ENCODE measurements at places on chromosomes 12 and 14. TPM values are rescaled to one million over a fixed set of nuclear protein-coding genes. Genes with fewer than 3 reads are reported as not detected.
A peak's percentile ranks its signal among the peaks of the same experiment; 100 is the strongest.

DNA sequence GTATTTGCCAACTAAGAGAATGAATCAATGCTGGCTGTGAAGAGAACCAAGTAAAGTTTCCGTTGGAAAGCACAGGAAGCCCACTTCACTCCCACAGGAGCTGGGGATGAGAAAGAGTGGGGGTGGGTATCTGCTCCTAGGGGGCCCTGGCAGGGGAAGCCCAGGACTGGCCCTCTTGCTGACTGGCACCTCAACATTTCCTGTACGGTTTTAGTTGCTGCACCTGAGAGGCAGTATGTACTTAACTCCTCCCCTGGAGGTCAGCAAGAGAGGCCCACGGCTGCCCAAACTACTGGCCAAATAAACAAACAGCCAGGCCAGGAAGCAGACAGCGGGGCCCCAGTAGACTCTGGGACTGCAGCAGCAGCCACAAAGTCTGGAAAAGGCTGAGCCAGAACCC lies 33.8 kb upstream of the VWF start:
- DNase-seq: no peak

GRCh38 chr12:69497308-69498026 lies 27.3 kb downstream of the FRS2 start:
- peak; percentile 20 for DNase-seq

DNA sequence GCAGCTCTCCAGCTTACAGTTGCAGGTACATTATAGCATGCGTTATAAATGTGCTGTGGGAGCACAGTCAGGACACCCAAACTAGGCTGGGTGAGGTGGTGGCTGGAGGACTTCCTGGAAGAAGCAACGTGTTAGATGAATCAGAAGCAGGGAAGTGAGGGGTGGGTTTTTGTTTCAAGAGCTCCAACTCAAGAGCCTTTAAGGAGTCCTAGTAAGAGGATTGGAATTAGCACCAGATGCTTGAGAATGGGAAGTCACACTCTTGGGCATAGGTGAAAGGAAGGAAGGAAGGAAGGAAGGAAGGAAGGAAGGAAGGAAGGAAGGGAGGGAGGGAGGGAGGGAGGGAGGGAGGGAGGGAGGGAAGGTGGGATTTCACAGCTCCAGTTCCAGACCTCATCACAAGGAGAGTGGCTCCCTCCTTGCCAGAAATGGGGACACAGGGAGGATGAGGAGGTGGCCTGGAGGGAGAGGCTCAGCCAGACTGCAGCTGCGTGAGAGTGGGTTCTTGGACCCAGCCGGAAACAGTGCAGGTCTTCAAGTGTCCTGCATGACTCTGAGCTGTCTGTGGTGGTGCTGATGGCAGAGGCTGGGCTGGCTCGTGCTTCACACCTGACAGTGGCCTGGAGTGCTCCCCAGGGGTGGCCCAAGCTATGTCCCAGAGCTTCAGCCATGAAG lies 115.7 kb upstream of the GSC start:
- no peak for DNase-seq

Gene AJUBA
- 1.3 TPM for total RNA-seq

Gene PLD4
- total RNA-seq: not detected

Measured in activated CD4-positive, alpha-beta T cell treated with anti-CD3 and anti-CD28 coated beads, Interleukin-2, amount 10 ng/mL, durations not matched to agents 7 days and 5 days (primary cell).